DMS79 (cell line): ENCODE measurements at places on chromosomes 3 and 15.

DNA sequence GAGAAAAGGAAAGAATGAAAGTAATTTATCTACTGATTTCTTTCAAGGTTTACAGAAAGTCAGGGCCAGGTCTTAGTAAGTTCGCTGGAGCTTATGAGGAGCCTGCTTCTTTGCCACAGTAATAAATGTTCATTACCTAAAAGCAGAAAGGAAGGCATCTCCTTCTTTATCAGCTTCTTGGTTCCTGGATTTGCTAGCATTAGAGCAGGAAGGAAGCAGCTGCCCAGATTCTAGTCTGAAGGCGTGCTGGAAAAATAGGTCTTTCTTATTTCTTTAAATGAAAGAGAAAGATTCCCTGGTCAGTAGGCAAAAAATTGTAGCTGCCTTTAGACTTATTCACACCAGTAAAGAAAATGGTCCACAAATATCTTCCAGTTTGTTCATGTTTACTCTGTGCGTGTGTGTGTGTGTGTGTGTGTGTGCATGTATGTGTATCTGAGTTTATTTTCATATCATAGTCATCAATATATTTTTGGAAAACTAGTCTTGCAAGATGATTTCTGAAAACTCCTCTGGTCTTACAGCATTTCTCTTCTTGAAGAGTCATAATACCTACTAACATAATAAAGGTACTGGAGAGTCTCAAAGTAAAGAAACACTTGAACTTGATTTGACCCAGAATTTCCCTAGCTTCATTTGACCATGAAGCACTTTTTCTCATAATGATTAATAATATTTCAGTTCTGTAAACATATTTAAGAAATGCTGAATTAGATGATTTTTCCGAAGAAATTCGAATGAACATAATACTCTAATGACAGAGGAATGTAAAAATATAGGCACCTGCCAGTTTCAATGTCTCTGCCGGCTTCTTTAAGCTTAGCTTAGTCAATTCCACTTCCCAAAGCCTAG lies 255.3 kb upstream of the ZPLD1 start:
- no peak for DNase-seq

DNA sequence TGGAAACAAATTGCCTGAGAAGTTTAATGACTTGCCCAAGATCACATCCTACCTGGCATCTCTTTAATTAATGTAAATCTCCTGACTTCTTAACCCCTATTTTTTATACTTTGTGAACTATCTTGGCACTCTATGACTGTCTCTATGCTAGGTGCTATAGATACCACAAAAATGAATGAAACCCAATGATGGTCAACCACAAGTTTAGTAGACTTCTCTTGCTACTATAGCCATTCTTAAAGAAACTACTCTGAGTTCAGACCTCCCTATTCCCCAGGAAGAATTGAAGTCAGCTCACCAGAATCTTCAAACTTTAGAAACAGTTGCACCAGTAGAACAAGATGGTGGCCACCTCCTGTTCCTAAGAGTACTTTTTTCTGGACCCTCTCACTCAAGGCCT lies 191.1 kb downstream of the RSL24D1 start:
- DNase-seq = no peak

DNA sequence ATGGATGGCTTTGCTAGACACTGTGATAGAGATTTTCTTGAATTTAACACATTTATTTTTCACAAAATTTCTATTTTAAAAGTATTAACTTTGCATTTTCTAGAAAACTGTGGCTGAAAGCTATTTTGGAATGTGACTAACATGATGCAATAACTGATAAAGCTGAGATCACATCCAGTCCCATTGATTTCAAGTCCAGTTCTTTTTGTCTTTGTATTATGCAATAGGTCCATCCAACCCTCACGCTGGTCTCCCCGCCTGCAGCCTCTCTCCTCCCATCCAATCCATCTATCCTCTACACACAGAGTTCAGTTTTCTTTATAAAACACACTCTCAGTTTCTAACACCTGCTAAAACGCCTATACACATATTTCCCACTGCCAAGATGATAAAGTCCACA lies 178.8 kb downstream of the CNTN3 start:
- DNase-seq = no peak

DNA sequence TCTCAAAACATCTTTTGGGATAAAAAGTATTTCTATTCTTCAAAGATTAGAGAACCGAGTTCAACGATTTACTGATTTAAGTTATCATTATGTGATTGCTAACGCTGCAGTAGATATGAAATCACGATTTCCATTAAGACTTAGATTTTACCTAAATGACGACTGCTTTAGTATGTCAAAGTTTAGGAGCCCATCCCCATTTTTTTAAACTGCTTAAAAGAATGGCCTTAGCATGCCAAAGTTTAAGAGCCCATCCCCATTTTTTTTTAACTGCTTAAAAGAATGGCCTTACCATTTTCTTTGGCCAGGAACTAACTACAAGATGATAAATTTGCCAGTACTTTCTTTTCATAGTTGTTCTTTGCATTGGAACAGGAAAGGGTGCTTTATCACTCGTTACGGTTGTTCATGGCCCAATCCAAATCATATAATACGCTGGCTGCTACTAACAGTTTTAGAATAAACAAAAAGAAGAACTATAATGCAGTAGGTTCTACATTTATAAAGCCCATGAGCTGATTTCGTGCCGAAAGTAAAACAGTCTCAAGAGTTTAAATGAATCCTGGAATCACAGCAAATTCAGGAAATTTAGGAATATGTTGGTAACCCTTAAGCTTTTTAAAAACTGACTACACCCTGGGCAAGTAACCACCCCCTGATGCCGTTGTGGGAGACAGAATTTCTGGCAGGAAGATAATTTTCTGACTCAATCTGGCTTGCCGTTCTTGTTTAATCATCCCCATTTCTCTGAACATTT lies 869 bp upstream of the TSC22D2 start:
- DNase-seq = no peak

DNA sequence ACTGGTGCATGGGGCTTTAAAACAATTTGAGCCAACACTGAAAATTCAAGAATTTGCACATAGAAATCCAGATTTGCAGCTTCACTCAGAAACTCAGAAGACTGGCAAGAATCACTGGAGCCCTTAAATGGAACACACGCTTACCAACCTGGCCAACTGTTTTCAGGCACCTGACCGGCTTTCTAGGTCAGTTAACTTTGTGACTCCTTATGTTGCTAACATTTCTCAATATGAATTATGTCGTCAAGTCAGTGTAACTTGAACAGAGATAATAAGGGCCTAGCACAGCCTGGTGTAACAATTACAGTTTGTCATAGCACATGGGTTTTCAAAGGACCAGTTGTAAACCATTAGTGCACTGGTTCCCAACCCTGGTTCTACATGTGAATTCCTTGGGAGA lies 6.8 kb downstream of the CERS3 start:
- DNase-seq = no peak

- DNase-seq = no peak
These were observed 42.2 kb upstream of the PPARG start for GRCh38 chr3:12246497-12247163.

DNA sequence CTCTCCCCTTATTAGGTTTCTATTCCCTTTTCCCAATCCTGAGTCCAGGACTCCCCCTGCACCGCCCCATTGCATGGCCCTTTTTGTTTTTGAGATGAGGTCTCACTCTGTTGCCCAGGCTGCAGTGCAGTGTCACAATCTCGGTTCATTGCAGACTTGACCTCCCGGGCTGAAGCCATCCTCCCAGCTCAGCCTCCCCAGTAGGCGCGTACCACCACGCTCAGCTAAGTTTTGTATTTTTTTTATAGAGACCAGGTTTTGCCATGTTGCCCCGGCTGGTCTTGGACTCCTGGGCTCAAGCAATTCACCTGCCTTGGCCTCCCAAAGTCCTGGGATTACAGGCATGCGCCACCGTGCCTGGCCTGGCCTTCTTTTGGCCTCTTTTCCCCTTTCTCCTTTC lies 29.3 kb downstream of the PDIA5 start:
- no peak for DNase-seq

DNA sequence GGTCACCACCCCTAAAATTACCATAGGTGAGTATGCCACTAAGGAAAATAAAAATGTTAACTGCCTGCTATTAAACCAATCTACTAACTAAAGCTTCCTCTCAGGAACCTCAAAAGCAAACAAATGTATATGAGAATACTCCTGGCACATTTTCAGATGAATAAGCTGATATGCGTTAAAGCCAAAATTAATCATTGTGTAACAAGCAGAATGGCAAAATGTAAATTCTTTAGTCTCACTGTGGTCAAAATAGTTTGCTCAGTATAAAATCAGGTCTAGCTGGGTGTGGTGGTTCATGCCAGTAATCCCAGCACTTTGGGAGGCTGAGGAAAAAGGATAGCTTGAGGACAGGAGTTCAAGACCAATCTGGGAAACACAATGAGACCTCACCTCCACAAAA lies 53.6 kb downstream of the SUMF1 start:
- no peak for DNase-seq
